ENCODE measurements at places on chromosomes 4 and X. TPM values are rescaled to one million over a fixed set of nuclear protein-coding genes. Genes with fewer than 3 reads are reported as not detected.

The CSAG1 gene
- total RNA-seq = not detected

The SOWAHB gene
- total RNA-seq = not detected

The KCTD8 gene
- not detected for total RNA-seq

The TDO2 gene
- total RNA-seq = not detected

The TEX13D gene
- total RNA-seq = not detected

The GABRA4 gene
- not detected for total RNA-seq

The EDA gene
- 5.9 TPM for total RNA-seq

The ADD1 gene
- 211 TPM for total RNA-seq

The FMR1NB gene
- total RNA-seq = not detected

The GAB1 gene
- 3.5 TPM for total RNA-seq

The FGFBP2 gene
- 0.50 TPM for total RNA-seq

GRCh38 chrX:131704136-131704695 lies 160.3 kb downstream of the OR13H1 start:
- no peak for DNase-seq

DNA sequence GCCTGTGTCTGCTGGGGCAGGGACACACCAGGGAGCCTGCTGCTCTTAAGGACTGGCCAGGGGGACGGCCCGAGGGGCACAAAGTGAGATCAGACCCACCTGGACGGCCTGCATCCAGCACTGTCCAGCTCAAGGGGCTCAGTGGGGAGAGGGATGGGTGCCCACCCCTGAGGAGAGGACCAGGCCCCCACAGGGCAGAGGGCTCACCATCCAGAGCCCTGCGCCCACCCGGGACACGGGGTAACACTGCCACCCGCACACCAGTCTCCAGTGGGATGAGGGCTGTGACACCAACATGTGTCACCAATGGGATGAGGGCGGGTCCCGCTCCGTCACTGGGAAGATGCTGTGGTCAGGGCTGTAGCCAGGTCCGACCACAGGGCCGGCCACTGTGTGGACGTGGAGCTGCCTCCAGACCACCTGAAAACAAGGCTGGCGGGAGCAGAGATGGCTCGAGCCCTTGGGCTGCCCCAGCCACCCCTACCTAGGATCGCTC lies 13.2 kb downstream of the DGKQ start:
- no peak for DNase-seq

GRCh38 chr4:10977534-10977933 lies 293.0 kb upstream of the CLNK start:
- no peak for DNase-seq

DNA sequence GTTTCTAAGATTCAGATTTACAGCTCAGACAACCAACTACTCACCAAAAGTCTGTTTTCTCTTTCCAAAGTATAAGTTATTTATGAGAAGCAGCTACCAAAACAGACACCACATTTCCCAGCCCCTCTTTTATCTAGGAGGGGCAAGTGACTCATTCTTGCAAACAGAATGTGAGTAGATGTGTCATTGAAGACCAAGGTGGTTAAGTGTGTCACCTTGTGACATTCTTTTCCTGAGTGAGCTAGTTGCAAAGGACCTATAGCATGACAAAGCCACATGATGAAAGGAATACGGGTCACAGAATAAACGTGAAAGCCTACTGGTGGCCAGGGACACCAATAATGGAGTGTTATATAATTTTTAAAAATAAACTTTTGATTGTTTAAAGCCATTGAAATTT lies 50.0 kb downstream of the SLC7A11 start:
- no peak for DNase-seq

DNA sequence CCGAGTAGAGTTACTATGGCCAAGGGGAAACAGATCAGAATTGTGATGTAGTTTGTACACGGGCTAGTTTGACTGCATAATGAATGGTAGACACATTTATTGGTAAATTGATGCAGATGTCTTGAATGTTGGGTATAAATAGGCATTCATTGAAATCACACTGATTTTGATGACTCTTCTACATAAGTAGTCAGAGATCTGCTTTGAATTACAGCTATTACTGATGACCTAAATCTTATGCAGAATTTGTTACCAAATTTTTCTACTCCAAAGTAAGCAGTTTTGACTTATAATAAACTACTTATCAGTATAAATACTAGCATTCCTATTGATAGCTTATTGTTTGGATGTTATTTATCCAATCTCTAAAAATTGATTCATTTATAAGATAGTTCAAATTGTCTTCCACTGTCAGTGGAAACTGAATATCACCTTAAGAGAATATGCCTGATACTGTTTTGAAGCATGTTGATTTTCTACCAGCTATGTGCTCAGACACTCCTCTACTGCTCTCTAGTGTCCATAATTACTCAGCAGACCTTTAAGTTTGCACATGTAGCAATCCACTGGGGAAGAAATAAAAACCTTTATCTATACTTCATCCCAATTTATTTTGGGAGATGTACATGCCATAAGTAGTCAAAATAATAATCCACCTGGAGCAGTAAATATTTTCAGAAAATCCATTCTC lies 120.3 kb downstream of the RASL11B start:
- DNase-seq = no peak

GRCh38 chr4:12875640-12876243 lies 608.4 kb downstream of the RAB28 start:
- no peak for DNase-seq

- no peak for DNase-seq
These were observed 346.8 kb downstream of the NR3C2 start for GRCh38 chr4:148095346-148095923.

GRCh38 chr4:80249144-80249543 lies 17.3 kb upstream of the FGF5 start:
- no peak for DNase-seq

DNA sequence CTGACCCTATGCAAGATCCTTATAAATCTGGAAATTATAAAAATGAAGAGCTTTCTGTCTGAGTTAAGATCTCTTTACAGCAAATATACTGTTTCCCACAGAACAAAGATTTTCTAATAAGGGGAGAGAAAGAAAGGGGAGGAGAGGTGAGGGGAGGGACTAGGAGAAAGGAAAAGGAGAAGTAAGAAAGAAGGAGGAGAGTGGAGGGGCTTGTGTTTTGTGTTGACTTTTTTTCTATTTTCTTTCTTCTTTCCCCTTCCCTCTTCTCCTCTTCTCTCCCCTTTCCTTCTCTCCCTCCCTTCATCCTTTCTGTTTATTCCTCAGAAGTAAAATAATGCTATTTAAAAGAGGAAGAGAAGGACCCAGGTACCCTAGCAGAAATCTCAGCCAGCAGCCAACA lies 6.2 kb downstream of the CXCL6 start:
- no peak for DNase-seq

- no peak for DNase-seq
These were observed at the start of gene ASB9 for GRCh38 chrX:15269618-15270521. TSS of gene ASB9 (minus strand) at chrX:15270083. CDS start at chrX:15269874, 209 bp downstream.

GRCh38 chr4:147117431-147117830 lies 171.8 kb upstream of the TTC29 start:
- DNase-seq = no peak

- DNase-seq = no peak
These were observed 107.2 kb downstream of the GASK1B start for GRCh38 chr4:158065603-158066002.

- DNase-seq = no peak
These were observed 83.0 kb downstream of the MAGEB17 start for GRCh38 chrX:16250296-16250695.

GRCh38 chr4:34512616-34513015 lies 1731.7 kb downstream of the ARAP2 start:
- DNase-seq = no peak

- DNase-seq = no peak
These were observed 73.9 kb upstream of the DIPK2B start for GRCh38 chrX:45274576-45274975.

DNA sequence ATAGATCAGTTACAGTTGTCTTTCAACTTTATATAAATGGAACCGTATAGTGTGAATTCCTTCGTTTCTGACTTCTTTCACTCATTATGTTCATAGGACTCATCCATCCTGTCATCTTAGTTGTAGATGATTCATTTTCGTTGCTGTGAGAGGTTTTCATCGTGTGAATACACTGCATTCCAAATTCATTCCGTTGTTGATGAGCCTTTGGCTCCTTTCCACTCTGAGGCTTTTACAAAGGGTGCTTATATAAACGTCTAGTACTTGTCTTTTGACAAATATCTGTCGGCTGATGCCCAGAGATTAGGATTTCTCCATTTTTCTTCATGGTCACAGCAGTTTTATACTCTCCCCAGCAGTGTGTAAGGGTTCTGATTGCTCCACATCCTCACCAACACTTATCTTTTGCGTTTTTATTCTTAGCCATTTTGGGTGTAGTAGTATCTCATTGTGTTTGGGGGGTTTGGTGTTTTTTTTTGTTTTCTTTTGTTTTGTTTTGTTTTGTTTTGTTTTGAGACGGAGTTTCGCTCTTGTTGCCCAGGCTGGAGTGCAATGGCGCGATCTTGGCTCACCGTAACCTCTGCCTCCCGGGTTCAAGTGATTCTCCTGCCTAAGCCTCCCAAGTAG lies 48.6 kb downstream of the LRP2BP start:
- no peak for DNase-seq

- DNase-seq = peak; percentile 66
These were observed at the start of gene PNPLA4 for GRCh38 chrX:7927259-7928167. TSS of gene PNPLA4 (minus strand) at chrX:7927413. CDS start at chrX:7926119, 1,294 bp downstream.

Data from T-helper 17 cell (primary cell).